ENCODE measurements at places on chromosomes 1 and 21.

DNA sequence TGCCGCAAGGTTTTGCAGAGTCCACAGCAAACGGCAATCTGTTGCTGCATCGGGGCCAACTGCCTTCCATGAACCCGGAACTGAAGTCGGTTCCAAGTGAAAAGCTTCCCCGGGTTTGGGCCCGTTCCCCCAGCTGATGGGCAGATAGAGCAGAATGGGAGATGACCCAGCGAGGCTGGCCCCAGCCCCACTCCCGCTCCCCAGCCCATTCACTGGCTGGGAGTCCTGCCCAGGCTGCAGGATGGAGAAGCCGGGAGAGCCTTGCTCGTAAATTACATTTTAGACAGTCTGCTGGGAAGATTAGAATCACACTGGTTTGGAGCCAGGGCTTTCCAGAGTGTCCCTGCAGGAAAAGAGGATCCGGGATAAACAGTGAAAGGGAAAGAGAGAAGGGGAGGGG lies 31.6 kb upstream of the PAX7 start:
- no peak for DNase-seq

- no peak for DNase-seq
Observed at GRCh38 chr1:201656311-201657032, 117.5 kb downstream of the NAV1 start.

- no peak for DNase-seq
Observed at GRCh38 chr21:42027085-42027821, 17.1 kb upstream of the ZBTB21 start.

DNA sequence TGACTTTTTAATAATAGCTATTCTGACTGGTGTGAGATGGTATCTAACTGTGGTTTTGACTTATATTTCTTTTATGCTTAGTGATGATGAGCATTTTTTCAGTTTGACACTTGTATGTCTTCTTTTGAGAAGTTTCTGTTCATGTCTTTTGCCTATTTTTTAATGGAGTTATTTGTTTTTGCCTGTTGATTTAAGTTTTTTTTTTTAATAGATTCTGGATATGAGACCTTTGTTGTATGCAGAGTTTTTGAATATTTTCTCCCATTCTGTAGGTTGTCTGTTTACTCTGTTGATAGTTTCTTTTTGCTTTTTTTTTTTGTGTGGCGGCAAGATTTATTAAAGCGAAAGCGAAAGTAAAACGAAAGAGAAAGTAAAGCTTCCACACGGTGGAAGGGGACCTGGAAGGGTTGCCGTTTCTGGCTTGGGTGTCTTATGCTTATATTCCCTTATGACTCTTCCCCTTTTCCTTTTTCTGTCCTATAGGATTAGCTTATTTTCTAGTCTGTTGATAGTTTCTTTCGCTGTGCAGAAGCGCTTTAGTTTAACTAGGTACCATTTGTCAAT lies 67.6 kb downstream of the TBX19 start:
- peak; percentile 12 for DNase-seq

DNA sequence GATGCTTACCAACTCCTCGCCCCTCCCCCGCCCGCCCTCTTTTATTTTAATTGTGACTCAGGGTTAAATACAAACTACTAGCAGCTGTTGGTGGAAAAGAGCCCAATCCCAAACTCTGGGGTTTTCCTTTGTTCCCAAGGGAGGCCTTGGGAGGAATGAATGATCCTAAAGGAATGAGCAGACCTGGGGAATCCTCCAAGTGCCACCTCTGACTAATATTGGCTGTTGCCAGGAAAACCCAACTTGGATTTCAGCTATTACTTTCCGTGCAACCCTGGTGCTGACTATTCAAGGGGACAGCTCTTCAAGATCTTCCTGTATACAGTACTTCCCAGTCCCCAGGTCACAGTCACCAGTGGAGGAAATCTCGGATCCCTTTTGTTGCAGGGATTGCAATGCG lies 1.3 kb upstream of the S100A10 start:
- DNase-seq, result no peak
